ENCODE measurements at places on chromosomes 13 and 19. TPM values are rescaled to one million over a fixed set of nuclear protein-coding genes. Genes with fewer than 3 reads are reported as not detected.

The SGCG gene
- 0.34 TPM for total RNA-seq

The HDGFL2 gene
- 86.6 TPM for total RNA-seq

The MEX3D gene
- total RNA-seq = 50.9 TPM

The HAUS8 gene
- 11.9 TPM for total RNA-seq

The PGLYRP2 gene
- not detected for total RNA-seq

The ZNF274 gene
- 16.8 TPM for total RNA-seq

The THAP8 gene
- 7.6 TPM for total RNA-seq

The MYH14 gene
- not detected for total RNA-seq

The SNAPC2 gene
- total RNA-seq = 32.8 TPM

The OR7C1 gene
- not detected for total RNA-seq

The LGALS7B gene
- total RNA-seq = not detected

The GRK1 gene
- total RNA-seq = not detected

The CHMP2A gene
- total RNA-seq = 121 TPM

The KCNN4 gene
- 0.17 TPM for total RNA-seq

All from bronchus fibroblast of lung (primary cell).